ENCODE measurements at places on chromosomes 7 and 10.

- no peak for DNase-seq
These were observed 82.9 kb downstream of the GRID1 start for GRCh38 chr10:86283466-86284287.

DNA sequence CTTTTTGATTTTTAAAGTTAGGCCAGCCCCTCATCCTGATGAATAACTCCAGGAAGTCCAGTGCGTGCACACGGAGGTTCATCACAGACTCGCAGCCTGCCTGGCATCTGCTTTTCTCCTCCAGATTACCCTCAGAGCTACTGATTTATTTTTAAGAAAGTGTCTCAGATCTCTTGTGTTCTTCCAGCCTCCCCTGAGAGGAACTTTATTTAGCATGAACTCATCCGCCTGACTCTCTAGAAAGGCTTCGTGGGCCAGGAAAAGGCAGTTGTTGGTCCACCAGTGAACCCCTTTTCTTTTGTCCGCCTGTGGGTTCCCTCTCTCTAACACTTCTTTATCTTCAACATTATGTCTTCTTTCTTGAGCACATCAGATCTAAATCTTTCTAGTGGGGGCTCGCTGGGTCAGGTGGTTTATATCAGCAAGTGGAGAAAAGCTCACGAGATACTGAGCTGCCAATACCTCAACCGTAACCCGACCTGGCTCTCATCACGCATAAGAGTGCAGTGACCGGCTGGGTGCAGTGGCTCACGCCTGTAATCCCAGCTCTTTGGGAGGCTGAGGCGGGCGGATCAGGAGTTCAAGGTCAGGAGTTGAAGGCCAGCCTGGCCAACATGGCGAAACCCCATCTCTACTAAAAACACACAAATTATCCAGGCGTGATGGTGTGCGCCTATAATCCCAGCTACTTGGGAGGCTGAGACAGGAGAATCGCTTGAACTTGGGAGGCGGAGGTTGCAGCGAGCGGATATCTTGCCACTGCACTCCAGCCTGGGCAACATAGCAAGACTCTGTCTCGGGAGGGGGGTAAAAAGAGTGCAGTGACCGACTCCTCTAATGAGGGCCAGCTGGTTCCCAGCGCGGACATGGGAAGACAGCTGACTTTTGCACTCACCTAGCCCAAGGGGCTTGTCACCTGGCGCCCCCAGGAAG, 162.3 kb downstream of the CCDC3 start:
- no peak for DNase-seq

GRCh38 chr10:557792-558328, 131.6 kb downstream of the DIP2C start:
- no peak for DNase-seq

DNA sequence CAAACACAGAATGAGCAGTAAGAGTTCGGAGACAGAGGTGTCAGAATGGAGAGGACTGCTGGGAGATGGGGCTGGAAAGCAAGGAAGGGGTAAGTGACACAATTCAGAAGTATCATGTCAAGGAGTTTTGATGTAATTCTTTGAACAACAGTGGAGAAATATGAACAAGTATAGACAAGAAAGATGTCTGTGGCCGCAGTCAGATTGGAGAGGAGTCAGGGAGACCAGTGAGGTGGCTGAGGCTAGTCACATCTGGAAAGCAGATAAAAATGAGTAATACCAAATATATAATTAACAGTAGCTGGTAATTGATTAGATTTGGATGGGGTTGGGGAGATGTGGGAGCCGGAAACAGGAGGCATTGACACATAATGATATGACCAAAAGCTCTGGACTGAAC, 540.9 kb downstream of the SUGCT start:
- DNase-seq: no peak

DNA sequence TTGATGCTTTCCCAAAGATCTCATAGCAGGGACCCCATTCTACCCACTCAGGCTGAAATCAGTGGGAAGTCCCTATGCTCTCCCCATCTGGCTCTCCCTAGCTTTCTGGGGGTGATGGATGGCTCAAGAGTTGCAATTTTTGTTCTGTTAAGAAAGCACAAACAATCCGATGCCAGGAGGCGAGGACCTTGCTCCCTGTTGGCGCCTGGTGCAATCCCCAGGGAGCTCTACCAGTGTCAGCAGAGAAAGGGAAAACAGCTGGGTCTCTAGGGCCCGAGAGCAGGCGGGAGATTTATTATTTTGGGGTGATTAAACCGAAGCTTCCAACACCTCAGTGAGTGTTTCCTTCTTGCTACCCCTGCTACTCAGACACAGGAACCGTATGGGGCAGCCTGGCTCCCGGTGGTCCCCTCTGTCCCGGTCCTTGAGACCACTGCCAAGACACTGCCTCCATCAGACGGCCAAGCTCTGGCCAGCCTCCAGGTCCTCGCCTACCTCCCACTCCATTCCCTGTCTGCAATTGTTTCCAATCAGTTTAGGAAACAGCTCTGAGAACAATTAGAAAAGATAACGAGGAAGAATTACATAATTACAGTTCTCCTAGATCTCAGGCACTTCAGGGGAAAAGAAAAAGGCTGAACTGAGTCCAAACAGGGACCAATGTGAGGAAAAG, 147.9 kb downstream of the PLXNA4 start:
- no peak for DNase-seq

GRCh38 chr7:49927631-49928030, 154.2 kb downstream of the VWC2 start:
- DNase-seq: no peak

GRCh38 chr10:133565441-133566294, at the start of gene SYCE1:
Gene SYCE1 (minus strand): TSS chr10:133565583. CDS start chr10:133565529, 54 bp downstream.
- DNase-seq: no peak

GRCh38 chr7:150413640-150414081, 34.5 kb downstream of the ZNF775 start:
- no peak for DNase-seq
